ENCODE measurements at places on chromosomes 7 and 10.

- no peak for DNase-seq
Observed at GRCh38 chr10:35795131-35795824, 153.2 kb upstream of the FZD8 start.

DNA sequence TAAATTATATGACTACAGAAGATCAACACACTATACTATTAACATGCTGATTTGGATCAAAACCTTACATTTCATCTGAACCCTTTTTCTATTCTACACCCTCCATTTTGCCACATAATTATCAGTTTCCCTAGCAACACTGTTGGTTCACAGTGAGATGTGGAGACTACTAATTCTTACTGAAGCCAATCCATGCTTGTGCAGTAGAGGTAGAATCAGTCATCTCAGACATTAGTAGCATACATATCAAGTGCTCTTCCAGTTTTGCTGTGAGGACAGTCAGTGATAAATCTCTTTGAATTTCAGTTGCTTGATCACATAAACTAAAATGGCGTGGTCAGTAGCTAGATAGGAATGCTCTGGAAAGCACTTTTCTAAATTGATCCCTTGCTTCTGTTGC is 70.3 kb downstream of the PON1 start:
- DNase-seq: no peak

- DNase-seq: peak; percentile 92
Observed at GRCh38 chr10:45672181-45673073, at the start of gene ZFAND4. TSS of gene ZFAND4 (minus strand) at chr10:45672772. CDS start at chr10:45663725, 9,047 bp downstream.

DNA sequence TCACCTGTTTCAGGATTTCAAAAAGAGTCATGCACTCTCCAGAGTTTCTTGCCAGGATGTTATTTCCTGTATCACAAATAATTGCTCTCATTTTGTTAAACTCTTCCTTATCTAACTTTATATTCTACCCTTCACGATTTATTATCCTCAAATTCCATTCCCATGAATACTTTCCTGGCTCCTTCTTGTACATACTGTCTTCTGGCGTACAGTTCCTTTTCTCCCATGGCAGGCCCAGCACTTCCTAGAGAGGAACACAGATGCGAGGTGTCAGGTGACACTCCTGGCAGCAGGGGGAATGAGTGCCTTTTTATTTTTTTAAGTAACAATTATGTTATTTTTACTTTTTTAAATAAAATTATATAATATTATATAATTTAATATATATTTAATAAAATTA is 411.9 kb downstream of the TFEC start:
- no peak for DNase-seq

GRCh38 chr7:157490465-157490912 is 153.7 kb downstream of the DNAJB6 start:
- DNase-seq: no peak

DNA sequence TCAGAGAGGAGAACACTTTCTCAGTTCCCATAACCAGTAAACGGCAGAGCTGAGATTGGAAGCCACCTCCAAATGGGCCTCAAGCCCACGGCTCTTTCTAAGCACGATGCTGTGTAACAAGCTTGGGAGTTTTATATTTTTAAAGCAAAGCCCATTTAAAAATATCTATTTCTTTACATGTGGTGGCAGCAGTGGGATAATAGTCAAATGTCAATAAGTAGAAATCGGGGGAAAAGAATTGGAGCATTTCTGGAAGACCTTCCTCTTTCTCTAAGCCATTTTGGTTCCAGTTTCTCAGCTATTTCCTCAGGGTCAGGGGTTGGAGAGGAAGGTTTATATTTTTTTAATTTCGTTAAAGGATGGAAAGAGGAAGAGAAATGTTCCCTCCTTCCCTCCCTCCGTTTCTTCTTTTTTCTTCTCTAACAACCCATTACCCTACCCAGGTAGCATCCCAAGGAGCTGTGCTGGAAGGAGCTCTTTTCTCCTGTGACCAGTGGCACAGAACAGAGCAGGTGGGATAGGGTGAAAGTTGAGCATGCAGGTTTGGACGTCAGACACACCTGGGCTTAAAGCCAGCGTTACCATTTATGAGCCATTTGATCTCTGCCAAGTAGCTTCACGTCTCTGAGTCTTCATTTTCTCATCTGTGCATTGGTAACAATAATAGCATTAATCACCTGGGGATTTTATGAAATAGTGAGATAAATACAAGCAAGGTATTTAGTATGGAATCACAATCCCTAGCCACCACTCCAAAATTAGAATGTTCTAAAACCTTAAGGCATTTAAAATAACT is 515.7 kb downstream of the RPS24 start:
- no peak for DNase-seq

GRCh38 chr7:41063116-41063515 is 639.8 kb downstream of the INHBA start:
- DNase-seq: no peak

- no peak for DNase-seq
Observed at GRCh38 chr10:25758511-25758910, 175.5 kb upstream of the MYO3A start.

GRCh38 chr7:47034180-47034579 is 547.7 kb downstream of the TNS3 start:
- DNase-seq: no peak

DNA sequence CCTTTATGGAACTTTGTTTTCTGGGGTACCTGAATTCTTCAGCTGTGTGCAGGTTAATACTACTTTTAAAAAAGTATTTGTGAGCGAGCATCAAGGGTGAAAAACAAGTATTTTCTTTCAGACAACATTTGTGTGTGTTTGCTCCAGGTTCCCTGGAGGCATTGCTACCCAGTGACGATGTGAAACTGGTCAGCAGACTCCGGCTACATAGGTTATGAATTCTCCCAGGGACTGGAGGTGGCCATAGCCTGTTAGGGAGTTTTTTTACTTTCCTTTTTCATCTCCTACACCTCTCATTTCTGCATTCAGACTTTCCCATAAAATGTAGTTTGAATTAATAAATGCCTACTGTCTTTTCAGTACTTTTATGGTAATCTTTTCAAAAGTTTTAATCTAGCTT is 7.6 kb downstream of the AKR1D1 start:
- DNase-seq: no peak

GRCh38 chr10:78527296-78527695 is 493.6 kb downstream of the RPS24 start:
- DNase-seq: no peak

GRCh38 chr10:61621605-61622051 is 41.1 kb upstream of the CABCOCO1 start:
- DNase-seq: no peak

GRCh38 chr10:122054048-122055025 is 65.4 kb downstream of the TACC2 start:
- no peak for DNase-seq

GRCh38 chr10:8113616-8114015 is 59.1 kb downstream of the GATA3 start:
- DNase-seq: no peak

- no peak for DNase-seq
Observed at GRCh38 chr10:78231939-78232338, 198.3 kb downstream of the RPS24 start.

- no peak for DNase-seq
Observed at GRCh38 chr10:121774813-121775212, 153.0 kb downstream of the ATE1 start.

GRCh38 chr7:140190588-140190987 is 13.8 kb upstream of the KDM7A start:
- DNase-seq: no peak

GRCh38 chr10:20622531-20623211 is 274.4 kb downstream of the NEBL start:
- peak; percentile 36 for DNase-seq

- DNase-seq: no peak
Observed at GRCh38 chr7:144830024-144830785, 5.6 kb downstream of the TPK1 start.

DNA sequence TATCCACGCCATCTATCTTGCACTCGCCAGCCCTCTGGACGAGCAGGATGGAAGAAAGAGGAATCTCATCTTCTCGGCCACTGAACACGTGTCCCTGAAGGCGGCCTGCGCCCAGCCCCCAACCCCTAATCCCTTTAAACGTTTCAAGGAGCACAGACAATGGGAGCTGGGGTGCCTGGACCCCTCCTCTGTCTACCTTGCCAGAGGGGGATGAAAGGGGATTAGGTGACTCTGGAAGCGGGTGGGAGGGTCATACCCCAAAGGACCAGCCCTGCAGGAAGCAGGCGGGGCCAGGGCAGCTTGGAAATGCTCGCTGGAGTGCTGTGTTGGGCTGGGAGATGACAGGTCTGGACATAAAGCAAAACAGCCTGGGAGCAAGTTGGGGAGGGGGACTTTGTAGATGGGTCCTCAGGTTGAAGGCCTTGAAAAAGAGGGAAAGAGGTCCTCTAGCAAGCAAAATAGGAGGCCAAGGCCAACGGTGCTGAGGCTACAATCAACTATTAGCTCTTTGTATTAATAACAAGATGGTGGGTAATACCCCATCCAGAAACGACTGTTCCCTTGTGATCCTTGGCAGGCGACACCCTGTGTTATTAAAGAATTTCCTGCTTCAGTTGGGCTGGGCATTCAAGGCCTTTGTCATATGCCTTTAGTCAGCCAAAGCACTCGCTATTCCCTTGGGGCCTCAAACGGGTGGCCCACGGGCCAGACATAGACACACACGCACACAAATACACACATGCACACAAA is 126.5 kb upstream of the UNC5B start:
- DNase-seq: no peak

DNA sequence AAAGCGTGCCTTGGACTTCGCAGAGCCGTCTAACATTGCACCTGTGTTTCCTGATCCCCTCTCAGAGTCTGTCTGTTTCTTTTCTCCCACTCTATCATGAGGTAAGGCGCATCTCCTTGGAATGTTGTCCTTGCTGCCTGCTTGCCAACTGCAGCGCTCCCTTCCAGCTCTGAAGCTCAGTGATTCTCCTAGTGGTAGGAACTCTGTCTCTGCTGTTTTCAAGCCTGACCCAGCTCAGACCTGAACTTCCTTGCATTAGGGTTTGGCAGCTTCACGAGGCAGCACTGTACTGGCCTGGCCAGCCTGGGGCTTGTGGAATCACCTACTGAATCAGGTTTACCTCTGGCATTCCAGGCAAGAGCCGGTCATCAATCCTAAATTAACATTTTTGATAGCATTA is 123.9 kb downstream of the CREB5 start:
- no peak for DNase-seq

- no peak for DNase-seq
Observed at GRCh38 chr7:104074529-104074928, 85.1 kb upstream of the RELN start.

DNA sequence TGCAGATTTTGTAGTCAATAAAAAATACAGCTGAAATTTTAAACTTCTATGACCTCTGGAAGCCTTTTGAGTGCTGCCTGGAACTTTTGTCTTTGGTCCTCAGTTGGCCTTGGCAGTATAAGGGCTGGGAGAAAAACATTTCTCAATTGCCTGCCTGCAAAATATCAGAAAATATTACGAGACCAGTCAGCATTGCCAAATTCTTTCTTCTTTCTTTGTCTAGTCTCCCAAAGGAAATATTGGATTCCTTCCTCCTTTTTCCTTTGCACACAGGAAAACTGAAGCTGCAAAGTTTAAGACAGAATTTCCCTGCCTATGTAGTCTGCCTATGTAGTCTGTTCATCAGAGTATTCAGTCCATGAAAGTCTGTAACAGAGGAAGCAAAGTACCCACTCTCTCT is 95.9 kb downstream of the CHRM2 start:
- DNase-seq: no peak

DNA sequence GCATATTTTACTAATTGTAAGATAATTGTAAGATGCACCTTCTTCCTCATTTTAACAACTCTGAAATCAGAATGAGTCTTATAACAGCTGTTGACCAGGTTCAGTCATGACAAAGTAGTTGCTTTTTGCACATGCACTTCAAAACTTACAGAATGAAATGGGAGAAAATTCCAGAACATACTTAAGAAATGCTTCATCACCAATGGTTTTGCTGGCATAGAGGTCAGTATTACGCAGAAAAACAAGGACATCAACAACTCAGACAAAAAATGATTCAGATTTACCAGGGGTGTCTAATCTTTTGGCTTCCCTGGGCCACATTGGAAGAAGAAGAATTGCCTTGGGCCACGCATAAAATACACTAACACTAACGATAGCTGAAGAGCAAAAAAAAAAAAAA is 13.3 kb downstream of the COL28A1 start:
- no peak for DNase-seq

- DNase-seq: no peak
Observed at GRCh38 chr7:19677180-19677579, 31.7 kb downstream of the POLR1F start.

- no peak for DNase-seq
Observed at GRCh38 chr10:51815723-51816122, 116.3 kb upstream of the CSTF2T start.
